ENCODE measurements at places on chromosomes 1 and 21. TPM values are rescaled to one million over a fixed set of nuclear protein-coding genes. Genes with fewer than 3 reads are reported as not detected.

- peaks cover 4% of the 10 kb centered on the region for H3K4me1 ChIP-seq
- H3K36me3 ChIP-seq = no peaks in the 10 kb centered on the region
- no peak overlapping the region for H3K27ac ChIP-seq
- no peak overlapping the region for H3K4me3 ChIP-seq
- H3K27me3 ChIP-seq = no peaks in the 10 kb centered on the region
- DNase-seq = no peak
Measured at GRCh38 chr1:29793101-29793546, 556.8 kb downstream of the PTPRU start.

The ADAMTS4 gene
- 78.3 TPM for total RNA-seq

- no peaks in the 10 kb centered on the region for H3K36me3 ChIP-seq
- no peak for DNase-seq
- no peaks in the 10 kb centered on the region for H3K27me3 ChIP-seq
- peaks cover 22% of the 10 kb centered on the region for H3K4me1 ChIP-seq
- peak overlapping the region; percentile 27 for H3K27ac ChIP-seq
- H3K4me3 ChIP-seq = no peak overlapping the region
Measured at GRCh38 chr1:221715321-221716169, 26.3 kb downstream of the DUSP10 start.

The MATN1 gene
- total RNA-seq = 0.49 TPM

GRCh38 chr1:25033828-25034705, 104.0 kb upstream of the RUNX3 start:
- no peak for DNase-seq
- H3K27ac ChIP-seq = peak overlapping the region; percentile 13
- no peak overlapping the region for H3K4me3 ChIP-seq
- H3K36me3 ChIP-seq = no peaks in the 10 kb centered on the region

All from vagina (tissue), 2 donors.